ENCODE measurements at places on chromosomes 4 and X.
A peak's percentile ranks its signal among the peaks of the same experiment; 100 is the strongest.

DNA sequence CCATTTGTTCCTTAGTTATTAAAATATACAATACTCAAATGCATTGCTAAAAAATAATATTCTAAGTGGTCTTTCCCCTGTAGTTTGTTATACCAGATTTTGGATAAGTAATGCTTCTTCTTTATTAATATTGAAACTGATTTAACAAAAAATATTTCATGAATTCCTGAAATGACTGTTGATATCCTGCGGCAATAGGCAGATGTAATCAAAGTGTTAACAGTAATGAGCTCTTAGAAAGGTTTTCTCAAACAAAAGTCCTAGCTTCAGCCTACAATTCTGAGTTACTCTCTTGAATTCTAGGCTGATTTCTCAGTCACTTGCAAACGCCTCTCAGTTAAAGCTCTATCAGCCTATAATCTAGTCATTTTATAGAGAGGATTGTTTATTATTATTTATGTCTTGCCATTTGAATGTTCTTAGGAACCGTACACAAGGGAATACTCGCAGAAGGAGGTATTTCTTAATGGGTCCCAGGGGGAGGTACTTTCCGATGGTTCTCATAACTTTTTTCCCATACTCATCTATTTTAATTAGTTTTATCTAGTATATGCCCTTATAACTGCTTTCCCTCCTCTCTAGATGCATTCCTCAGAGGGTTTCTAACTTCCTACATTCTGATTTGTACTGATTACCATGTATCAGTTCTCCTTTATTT is 96.8 kb downstream of the FNIP2 start:
- DNase-seq: no peak

- DNase-seq: no peak
Observed at GRCh38 chrX:72276478-72276953, 532 bp downstream of the RPS4X start.

GRCh38 chrX:104310090-104310489 is 55.4 kb upstream of the ESX1 start:
- peak; percentile 9 for DNase-seq

DNA sequence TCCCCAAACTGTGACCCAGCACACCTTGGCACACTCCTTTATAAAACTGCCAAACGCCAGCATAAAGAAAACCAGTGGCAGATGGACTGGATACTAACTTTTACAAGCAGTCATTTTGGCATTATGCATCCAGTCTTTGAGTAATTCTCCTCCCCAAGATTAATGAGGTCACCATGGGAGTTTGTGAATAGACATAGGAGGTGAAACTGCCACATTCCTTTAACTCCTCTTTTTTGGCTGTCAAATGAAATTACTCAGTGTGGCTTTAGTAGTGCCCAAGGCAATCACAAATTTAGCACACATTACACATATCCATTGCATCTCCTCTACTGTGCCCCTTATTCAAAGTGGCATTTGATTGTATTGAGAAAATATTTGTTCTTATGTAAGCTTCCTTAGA is 315.3 kb upstream of the FGF13 start:
- no peak for DNase-seq

DNA sequence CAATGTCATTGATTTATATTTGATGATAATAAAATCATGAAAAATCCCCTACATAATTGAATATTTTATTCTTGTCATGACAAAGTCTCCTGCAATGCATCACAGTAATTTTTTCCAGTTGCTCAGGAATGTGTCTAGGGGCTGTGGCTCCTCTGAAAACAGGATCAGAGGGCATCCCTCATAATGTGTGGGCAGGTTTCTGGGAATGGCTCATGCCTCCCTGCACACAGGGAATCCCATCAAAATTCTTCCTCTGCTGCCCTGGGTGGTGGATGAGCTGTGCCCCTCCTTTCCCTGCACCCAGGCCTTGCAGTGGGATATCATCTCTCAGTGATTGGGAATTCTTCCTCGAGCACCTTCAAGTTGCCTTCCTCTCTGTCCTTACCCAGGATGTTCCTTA is 20.4 kb upstream of the PUDP start:
- no peak for DNase-seq

DNA sequence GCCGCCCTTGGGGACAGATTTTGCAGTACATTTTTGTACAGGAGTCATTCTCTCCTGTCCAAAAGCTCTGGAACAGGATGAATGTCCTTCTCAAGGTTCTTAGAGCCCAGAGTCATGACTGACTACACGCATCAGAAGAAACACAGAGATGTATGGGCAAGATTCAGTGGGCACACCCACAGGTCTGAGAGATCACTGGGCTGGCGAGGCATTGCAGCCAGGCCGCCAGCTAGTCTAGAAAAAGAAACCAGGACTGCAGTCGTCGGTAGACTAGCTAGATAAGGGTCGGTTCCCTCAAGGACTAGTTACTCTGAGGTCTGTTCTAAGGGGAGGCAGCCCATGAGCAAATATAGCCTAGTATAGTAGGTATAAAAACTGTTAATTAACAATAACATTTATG is 19.8 kb downstream of the GBA3 start:
- DNase-seq: no peak

- DNase-seq: no peak
Observed at GRCh38 chr4:156969101-156969500, 2.5 kb downstream of the PDGFC start.

DNA sequence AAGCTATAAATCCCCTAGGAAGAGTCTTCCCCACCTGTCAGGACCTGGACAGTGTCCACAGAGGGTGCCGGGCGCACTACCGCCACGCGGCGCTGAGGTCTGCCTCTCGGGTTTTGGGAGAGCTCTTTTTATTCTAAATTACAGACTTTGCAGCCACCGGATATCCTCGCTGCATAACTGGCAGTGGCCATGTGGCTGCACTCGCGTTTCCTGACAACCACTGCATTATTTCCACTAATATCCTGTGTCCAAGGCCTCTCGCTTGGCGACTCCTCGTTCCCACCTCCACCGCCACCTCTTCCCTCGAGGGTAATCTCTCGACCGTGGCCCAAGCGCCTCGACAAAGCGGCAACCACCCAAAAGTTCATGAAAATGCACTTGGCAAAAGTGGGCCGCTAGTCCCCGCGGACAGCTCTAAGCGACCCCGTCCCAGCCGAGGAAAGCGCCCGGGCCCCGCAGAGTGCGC is 512 bp upstream of the TMEM131L start:
- DNase-seq: peak; percentile 41

DNA sequence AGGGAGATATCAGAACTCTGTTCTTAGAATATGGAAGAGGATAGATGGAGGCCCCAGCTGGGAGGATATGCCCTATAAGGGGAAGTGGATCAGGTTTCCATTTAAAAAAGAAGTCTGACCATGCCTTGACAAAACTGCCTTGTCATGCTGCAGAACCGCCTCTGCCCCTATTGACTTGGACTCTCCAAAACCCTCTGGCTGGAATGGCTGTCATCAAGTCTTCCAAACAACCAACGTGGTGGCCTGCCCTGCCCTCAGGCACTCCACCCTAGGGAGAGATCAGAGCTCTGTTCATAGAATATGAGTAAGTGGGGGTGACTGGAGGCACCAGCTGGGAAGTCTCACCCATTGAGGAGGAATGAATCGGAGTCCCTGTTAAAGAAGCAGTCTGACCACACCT is 114.9 kb downstream of the VSIG4 start:
- peak; percentile 51 for DNase-seq

GRCh38 chrX:111641969-111642368 is 39.0 kb upstream of the ALG13 start:
- DNase-seq: no peak

DNA sequence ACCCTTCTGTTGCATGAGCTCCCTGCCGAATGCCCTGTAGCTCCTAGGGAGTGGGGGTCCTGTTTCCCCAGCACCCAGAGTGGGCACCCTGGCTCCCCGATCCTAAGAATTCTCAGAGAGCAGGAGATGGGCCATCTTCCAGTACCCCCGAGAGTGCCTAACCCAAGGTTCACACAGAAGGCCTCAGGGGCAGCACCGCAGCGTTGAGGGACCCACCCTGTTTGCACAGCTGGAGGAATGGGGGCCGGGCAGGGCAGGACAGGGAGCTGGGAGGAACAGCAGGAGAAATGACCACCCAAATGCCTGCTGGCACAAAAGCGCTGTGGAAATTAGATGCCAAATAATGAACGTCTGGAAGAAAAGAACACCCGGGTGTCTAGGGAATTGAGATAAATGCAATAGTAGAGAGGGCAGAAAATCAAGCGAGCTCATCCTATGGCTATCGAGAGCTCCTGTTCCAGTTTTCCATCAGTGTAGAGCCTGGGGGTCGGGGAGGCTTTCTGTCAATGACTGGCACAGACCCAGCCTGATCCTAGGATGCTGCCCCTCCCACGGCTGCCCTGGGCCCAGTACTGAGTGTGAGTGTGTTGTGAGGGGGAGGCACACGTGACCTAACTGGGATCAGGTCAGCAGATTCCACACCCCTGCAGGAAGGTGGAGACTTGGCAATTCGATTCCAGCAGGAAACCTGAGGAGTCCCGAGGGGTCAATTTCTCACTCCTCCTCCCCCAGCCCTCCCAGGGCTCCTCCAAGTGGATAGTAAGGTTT is 25.7 kb downstream of the SEPTIN6 start:
- DNase-seq: no peak

- DNase-seq: no peak
Observed at GRCh38 chrX:24264383-24264782, 49.5 kb downstream of the SUPT20HL2 start.
